ENCODE measurements at places on chromosomes 12 and 14.

GRCh38 chr14:95023886-95024285, 133.4 kb downstream of the DICER1 start:
- DNase-seq: peak; percentile 71

DNA sequence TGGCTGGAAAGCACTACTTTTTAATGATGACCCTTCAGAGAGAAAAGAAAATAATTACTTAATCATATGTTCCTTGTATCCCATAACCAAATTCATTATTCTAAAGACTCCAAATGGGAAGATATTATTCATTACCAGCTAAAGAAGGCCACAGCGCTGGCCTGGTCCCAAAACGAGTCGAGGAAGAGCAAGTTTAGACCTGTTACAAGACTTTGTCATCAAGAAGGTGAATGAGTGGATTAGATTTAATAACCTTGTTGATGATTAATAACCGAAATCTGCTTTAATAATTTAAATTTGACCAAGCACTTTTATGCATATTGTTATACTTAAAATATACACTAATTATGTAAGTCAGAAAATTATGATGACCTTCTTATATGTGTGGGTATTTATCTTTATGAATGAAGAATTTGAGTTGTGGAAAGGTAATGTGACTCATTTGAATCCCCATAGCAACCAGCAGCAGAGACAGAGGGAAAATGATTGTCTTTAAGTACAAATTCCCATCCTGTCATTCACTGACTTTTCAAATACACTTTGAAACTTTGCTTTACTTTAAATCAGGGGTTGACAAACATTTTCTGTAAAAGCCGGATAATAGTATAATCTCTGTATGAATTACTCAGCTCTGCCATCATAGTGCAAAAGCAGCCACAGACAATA, 200.3 kb upstream of the NPAS3 start:
- no peak for DNase-seq

GRCh38 chr14:91205459-91205858, 39.0 kb downstream of the GPR68 start:
- no peak for DNase-seq

DNA sequence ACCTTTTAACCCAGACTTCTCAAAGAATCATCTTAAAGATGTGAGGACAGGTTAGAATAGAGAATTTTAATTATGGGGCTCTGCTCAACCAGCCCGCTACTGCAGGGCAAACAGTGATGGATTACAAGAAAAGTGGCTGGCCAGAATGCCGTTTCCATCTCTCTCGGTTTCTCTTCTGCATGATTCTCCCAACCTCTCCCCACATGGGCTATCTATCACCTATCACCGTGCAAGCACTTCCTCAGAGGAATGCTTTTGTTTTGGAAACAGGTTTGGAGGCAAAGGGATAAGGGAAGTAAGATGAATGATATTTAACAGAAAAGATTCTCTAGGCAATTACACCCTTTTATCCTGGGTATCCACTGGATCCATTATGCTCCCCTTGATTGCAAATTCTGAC, 37.4 kb upstream of the PHC1 start:
- DNase-seq: no peak

DNA sequence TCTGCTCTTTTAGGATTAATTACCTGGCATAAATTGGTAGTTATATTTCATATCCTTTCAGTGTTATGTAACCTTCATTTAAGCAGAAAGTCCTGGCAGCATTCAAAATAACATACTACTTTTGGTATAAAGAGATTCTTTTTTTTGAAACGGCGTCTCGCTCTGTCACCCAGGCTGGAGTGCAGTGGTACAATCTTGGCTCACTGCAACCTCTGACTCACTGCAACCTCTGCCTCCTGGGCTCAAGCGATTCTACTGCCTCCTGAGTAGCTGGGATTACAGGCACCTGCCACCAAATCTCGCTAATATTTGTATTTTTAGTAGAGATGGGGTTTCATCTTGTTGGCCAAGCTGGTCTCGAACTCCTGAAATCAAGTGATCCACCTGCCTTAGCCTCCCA, 9.2 kb downstream of the KTN1 start:
- no peak for DNase-seq

DNA sequence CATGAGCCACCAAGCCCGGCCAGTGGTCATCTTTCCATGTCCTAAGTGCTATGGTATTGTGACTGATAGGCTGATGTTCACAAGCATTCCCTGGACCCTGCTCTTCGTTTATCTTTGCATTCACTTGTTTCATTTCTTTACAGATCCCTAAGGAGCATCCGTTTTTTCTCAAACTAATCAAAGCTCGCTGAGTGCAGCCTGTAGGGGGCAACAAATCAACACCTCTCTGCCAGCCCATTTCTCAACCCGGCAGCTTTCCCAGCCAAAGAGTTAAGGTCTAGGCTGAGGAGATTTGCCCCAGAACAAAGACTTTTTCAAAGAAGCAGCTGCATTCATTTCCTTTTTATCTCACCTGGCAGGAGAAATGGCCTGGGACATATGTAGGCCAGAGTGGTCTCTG, 12.1 kb downstream of the SIRT4 start:
- no peak for DNase-seq

DNA sequence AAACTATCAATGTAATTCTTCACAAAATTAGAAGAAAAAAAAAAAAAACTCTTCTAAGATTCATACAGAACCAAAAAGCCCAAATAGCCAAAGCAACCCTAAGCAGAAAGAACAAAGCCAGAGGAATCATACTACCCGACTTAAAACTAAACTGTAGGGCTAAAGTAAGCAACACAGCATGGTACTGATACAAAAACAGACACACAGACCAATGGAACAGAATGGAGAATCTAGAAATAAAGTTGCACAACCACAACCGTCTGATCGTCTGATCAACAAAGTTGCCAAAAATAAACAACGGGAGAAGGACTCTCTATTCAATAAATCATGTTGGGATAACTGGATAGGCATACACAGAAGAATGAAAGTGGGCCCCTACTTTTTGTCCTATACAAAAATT, 16.9 kb downstream of the CDK17 start:
- DNase-seq: no peak

DNA sequence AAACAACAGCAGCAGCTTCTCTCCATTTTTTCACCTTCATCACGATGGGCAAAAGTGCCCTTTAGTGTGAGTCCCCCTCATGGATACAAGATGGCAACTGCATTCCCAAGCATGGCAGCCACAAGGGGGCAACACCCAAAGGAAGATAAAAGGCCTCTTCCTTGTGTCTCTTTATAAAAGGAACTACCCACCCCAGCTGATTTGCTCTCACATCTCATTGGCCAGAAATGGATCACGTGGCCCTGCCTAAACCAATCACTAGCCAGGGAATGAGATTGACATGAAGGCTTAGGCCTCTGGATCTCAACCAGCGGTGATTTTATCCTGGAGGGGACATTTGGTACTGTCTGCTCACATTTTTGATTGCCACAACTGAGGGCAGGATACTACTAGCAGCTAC, 21.9 kb upstream of the IFT81 start:
- DNase-seq: no peak

DNA sequence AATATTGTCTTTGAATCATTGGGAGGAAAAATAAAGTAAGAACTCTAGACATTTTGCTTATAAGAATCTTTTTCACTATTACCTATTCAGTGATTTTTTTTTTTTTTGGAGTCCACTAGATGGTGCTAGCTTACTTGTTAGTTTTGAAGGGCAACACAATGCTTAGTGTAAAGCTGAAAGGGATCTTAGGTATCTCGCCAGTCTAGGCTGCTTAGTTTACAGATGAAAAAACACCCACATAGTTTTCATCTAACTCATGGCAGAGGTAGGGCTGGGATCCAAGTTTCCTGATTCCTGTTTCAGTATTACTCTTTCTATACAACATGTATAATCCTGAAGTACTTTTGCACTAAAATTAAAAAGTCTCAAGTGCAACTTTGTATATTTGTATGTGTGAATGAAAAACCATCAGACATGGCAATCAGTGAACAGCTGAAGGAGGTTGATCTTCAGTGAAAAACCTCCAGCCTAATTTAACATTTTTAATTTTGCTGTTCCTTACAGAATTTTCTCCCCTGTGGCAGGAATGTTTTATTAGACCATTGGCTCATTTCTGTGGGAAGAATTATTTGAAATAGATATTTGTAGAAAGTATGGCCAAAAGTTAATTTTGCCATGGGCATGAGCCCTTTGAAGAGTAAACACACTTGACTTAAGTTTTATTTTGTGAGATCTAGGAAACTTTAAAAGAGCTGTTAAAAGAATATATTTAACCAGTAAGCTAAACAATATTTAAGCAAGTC, 40.7 kb downstream of the LRRIQ1 start:
- no peak for DNase-seq

- no peak for DNase-seq
Observed at GRCh38 chr14:68768316-68768715, 24.6 kb downstream of the ZFP36L1 start.

- DNase-seq: no peak
Observed at GRCh38 chr14:64849940-64850339, 29.8 kb downstream of the SPTB start.

GRCh38 chr14:69715725-69716477, 51.0 kb upstream of the SRSF5 start:
- no peak for DNase-seq

- no peak for DNase-seq
Observed at GRCh38 chr12:64912516-64913255, 88.2 kb downstream of the TBC1D30 start.

- DNase-seq: no peak
Observed at GRCh38 chr12:39878753-39879152, 227.1 kb downstream of the SLC2A13 start.

GRCh38 chr14:80055667-80056496, 155.4 kb downstream of the DIO2 start:
- no peak for DNase-seq

GRCh38 chr12:132700212-132700822, 10.3 kb upstream of the PGAM5 start:
- no peak for DNase-seq

- DNase-seq: no peak
Observed at GRCh38 chr12:80282226-80282625, 161.8 kb upstream of the PTPRQ start.

DNA sequence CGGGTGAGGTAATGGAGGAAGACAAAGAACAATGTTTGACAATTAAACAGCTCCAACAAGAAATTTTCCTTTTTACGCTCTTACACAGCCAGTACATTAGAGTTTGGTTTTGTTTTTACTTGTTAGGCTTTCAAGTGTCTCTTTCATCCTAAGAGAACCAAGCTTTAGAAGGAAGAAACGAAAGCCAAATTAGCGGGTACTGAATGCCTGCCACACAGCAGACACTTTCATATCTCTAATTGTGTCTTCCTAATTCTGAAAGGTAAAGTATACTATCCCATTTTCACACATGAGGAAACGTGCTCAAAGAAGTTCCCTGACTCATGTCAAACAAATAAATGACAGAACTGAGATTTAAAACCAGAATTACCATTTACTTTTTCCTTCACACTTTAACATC, 65.0 kb downstream of the CDK17 start:
- DNase-seq: no peak

GRCh38 chr14:102085488-102085887, 1.4 kb downstream of the HSP90AA1 start:
- DNase-seq: peak; percentile 83

- DNase-seq: no peak
Observed at GRCh38 chr12:121175383-121176119, 34.4 kb upstream of the P2RX4 start.

DNA sequence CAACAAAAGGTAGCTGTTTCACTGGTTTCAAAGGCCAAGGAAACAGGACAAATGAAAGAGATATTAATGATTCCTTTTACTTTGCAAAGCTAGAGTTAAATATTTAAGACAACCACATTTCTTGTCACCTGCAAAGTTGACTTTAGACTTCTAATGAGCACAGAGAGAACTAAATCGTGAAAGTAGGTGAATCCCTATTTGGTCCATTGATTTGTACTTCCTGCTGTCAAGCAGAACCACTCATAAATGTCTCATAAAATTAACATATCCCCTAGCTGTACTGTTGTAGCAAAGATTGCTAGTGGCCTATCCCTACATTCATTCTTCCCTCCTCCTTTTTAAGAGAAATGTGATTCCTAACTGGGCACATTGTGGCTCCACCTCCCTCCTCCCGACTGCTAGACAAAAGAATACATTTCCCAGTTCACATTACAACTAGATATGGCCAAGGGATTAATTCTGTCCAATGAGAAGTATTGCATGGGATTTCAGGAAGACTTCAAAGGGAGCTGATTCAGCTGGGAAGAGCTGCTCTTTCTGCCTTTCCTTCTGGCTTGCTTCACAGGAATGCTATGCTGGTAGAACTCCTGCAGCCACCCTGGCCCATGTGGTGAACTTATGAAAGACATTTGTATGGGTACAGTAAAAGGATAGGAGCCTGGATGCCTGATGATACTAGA, 227.5 kb upstream of the ABCD2 start:
- DNase-seq: no peak

DNA sequence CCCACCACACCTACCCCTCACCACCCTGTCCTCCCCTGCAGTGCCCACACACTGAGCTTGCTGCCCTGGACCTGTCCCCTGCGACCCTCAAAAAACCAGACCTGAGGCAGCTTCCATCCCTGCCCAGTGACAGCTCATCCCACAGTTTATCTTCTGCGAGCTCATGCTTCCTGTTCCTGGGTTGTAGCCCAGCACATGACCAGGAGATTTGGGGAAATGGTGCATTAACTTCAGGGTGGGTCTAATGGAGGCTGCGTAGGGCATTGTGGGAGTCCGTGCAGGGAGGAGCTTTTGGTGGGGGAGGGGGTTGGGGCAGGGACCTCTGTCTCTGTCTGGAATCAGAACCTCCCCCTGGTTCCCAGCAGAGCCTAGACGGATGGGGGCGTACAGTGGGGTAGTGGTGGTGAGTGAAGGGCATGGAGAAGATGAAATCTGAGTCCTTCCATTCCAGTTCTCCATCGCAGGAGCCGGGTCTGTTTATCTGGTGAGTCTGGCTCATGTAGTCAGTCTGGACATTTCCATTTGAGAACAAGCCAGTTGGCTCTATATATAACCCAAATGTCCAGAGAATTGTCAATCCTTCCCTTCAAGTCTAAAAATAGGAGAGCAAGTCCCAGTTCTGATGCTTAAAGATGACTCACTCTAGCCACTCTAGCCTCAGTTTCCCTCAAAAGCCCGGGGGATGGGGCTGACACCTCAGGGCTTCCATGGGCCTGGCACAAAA, 270.9 kb downstream of the CACNA1C start:
- DNase-seq: no peak

- DNase-seq: no peak
Observed at GRCh38 chr12:50572287-50572686, 67.5 kb downstream of the DIP2B start.

- DNase-seq: no peak
Observed at GRCh38 chr14:67999290-67999689, 179.7 kb downstream of the RAD51B start.

GRCh38 chr14:104844306-104845032, 20.6 kb upstream of the CEP170B start:
- no peak for DNase-seq

GRCh38 chr14:35956376-35957085, 130.4 kb downstream of the BRMS1L start:
- no peak for DNase-seq
